Small intestine (tissue), 16 donors: ENCODE measurements at places on chromosomes 11 and 22.

- no peaks in the 10 kb centered on the region for H3K36me3 ChIP-seq
- peaks cover 21% of the 10 kb centered on the region for H3K4me1 ChIP-seq
- peak overlapping the region; percentile 84 for H3K27ac ChIP-seq
Measured at GRCh38 chr11:120184371-120184945, 26.4 kb upstream of the OAF start.

DNA sequence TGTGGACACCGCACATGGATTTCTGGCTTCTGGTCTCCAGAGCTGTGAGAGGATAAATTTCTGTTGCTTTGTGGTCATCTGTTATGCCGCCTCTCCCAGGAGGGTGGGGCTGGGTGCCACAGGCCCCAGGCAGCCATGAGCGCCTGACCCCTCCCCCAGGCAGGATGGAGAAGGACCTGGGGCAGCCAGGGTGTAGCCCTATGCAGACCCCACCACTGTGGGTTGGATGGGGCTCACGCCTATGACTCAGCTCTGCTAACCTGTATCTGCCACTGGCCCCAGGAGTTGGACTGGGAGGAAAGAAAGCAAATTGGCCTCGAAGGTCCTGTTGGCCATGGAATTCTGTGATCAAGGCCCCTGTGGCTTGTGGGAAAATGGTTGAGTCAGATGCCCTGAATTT lies 1351.1 kb downstream of the BRD1 start:
- H3K27ac ChIP-seq, result no peak overlapping the region
- no peak overlapping the region for H3K4me3 ChIP-seq
- no peaks in the 10 kb centered on the region for H3K36me3 ChIP-seq
- H3K4me1 ChIP-seq, result no peaks in the 10 kb centered on the region

DNA sequence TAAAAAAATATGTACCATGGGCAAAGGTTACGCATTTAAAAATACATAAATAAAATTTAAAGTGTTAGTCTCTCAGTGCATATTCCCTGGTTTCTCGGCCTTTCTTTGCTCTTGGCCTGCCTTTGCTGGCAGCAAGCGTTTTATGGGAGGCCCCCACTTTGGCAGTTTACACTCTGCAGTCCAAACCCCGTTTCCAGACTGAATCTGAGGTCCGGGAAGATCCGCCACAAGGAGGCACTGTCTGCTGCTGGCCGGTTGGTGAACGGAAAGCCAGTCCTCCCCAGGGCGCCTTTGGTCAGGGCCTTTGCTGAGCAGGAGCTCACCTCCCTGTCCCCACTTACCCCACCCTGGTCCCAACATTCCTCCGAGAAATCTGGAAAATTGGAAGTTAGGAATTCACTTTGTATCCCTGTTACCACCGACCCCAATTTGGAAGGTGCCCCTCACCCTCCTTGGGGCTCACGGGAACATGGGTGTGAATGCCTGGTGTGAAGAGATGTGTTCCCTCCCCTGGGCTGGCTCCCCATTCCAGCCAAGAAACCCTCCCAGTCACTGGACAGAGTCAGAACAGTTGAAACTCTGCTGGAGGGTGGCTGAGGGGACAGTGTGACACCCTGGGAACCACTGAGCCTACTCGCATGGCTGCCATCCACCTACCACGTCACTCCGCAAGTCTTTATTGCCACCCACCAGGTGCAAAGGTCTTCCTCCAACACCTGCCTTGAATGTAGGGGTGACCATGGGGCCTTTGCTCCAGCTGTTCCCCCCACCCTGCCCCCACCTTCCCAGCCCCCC lies 9.4 kb upstream of the SF1 start:
- H3K27me3 ChIP-seq, result no peaks in the 10 kb centered on the region
- H3K27ac ChIP-seq, result peak overlapping the region; percentile 55
- H3K36me3 ChIP-seq, result no peaks in the 10 kb centered on the region
- H3K4me1 ChIP-seq, result peaks cover 17% of the 10 kb centered on the region

- no peak overlapping the region for H3K27ac ChIP-seq
- no peaks in the 10 kb centered on the region for H3K4me1 ChIP-seq
- H3K27me3 ChIP-seq, result no peaks in the 10 kb centered on the region
- no peaks in the 10 kb centered on the region for H3K36me3 ChIP-seq
- DNase-seq, result no peak
Measured at GRCh38 chr11:85088286-85088685, 538.9 kb downstream of the DLG2 start.

DNA sequence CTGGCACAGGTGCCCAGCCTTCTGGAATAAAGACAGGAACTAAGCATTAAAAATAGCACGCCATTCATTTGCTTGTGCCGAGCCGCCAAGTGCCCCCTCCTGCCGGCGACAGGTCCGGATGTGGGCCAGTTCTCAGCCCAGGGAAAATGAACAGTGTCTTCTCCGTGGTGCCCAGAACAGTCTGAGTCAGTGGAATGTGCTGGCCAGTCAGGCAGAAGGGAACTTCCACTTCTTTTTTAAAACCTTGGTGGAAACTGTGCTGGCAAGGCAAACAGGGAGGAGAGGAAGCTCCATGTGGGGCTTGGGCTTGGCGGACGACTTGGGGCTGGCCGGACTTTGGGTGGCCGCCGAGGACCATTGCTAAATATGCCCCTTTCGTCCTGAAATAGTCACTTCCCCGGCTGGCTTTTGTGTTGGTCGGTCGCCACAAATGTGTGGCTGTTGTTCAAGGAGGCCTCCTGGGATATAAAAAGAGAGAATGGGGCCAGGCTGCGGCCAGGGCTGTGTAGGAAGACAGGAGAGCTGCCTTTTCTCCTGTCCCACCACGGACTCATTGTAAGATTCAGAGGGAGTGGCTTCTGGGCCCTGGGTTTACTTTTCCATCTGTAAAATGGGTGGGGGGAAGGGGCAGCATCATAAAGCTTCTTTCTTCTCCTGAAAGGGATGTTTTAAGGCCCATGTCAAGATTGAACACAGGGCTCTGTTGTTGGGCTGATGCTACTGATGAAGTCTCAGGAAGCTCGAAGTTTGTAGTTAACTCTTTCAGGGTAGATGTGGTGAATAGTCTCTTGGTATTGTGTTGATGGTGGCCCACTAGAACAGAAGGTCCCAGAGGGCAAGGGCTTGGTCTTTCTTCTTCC lies 101.0 kb downstream of the PTPRJ start:
- H3K27me3 ChIP-seq, result no peaks in the 10 kb centered on the region
- no peak overlapping the region for H3K4me3 ChIP-seq
- peaks cover 14% of the 10 kb centered on the region for H3K36me3 ChIP-seq

GRCh38 chr11:57490456-57491248 lies 24.9 kb downstream of the SLC43A1 start:
- H3K27ac ChIP-seq, result no peak overlapping the region
- no peaks in the 10 kb centered on the region for H3K27me3 ChIP-seq
- H3K36me3 ChIP-seq, result peaks cover 3% of the 10 kb centered on the region

GRCh38 chr11:2787816-2788167 lies 88.0 kb upstream of the KCNQ1OT1 start:
- H3K27me3 ChIP-seq, result no peaks in the 10 kb centered on the region
- H3K4me1 ChIP-seq, result peaks cover 26% of the 10 kb centered on the region
- H3K36me3 ChIP-seq, result peaks cover 6% of the 10 kb centered on the region
- H3K27ac ChIP-seq, result peak overlapping the region; percentile 24
- no peak for DNase-seq
- no peak overlapping the region for H3K4me3 ChIP-seq

- DNase-seq, result peak; percentile 99
- H3K27ac ChIP-seq, result peak overlapping the region; percentile 95
- no peaks in the 10 kb centered on the region for H3K36me3 ChIP-seq
Measured at GRCh38 chr22:35376728-35377472, 4.0 kb upstream of the HMOX1 start.

DNA sequence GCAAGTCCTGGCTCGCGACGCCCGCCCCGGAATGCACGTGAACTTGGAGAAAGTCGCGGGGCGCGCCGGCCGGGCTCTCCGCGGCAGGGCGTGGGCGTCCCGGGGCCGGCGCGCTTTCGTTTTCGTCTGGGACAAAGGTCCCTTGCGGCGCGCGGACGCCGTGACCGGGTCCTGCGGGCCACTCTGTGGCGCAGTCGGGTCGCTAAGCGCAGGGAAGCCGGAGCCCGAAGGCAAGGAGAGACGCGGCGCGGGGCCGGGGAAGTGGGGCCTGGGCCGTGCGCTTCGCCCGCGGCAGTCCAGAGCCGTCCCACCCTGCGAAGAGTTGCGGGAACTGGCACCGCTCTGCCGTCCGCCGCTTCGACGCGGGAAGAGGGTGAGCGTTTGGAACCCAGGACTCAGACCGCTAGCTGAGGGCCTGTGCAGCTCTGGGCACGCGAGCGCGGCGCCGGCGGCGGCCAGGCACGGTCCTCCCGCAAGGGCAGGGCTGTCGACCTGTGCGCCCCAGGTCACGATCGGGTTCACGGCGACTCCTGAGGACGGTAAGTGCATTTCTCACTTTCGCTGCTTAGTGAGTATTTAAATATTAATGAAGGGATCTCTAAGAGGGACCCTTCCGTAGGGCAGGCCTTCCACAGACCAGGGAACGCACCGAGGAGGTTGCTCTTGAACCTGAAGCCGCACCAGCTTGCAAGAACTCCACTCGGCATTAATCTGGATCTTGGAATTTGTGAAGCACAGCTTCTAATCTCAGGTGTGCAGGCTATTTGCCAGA lies 78.0 kb upstream of the PPARA start:
- peaks cover 3% of the 10 kb centered on the region for H3K4me1 ChIP-seq
- peak overlapping the region; percentile 100 for H3K27ac ChIP-seq
- DNase-seq, result peak; percentile 87
- peaks cover 16% of the 10 kb centered on the region for H3K27me3 ChIP-seq

GRCh38 chr11:112769170-112769569 lies 192.1 kb upstream of the NCAM1 start:
- H3K4me3 ChIP-seq, result no peak overlapping the region
- no peak for DNase-seq
- no peak overlapping the region for H3K27ac ChIP-seq
- no peaks in the 10 kb centered on the region for H3K4me1 ChIP-seq

- peak; percentile 14 for DNase-seq
- H3K36me3 ChIP-seq, result no peaks in the 10 kb centered on the region
- H3K27ac ChIP-seq, result peak overlapping the region; percentile 78
- peak overlapping the region; percentile 83 for H3K4me3 ChIP-seq
- peaks cover 5% of the 10 kb centered on the region for H3K4me1 ChIP-seq
Measured at GRCh38 chr11:106022795-106023275, 795 bp upstream of the MSANTD4 start.

- DNase-seq, result no peak
- no peak overlapping the region for H3K4me3 ChIP-seq
- H3K27ac ChIP-seq, result no peak overlapping the region
Measured at GRCh38 chr11:61315260-61315659, 17.6 kb downstream of the DDB1 start.

DNA sequence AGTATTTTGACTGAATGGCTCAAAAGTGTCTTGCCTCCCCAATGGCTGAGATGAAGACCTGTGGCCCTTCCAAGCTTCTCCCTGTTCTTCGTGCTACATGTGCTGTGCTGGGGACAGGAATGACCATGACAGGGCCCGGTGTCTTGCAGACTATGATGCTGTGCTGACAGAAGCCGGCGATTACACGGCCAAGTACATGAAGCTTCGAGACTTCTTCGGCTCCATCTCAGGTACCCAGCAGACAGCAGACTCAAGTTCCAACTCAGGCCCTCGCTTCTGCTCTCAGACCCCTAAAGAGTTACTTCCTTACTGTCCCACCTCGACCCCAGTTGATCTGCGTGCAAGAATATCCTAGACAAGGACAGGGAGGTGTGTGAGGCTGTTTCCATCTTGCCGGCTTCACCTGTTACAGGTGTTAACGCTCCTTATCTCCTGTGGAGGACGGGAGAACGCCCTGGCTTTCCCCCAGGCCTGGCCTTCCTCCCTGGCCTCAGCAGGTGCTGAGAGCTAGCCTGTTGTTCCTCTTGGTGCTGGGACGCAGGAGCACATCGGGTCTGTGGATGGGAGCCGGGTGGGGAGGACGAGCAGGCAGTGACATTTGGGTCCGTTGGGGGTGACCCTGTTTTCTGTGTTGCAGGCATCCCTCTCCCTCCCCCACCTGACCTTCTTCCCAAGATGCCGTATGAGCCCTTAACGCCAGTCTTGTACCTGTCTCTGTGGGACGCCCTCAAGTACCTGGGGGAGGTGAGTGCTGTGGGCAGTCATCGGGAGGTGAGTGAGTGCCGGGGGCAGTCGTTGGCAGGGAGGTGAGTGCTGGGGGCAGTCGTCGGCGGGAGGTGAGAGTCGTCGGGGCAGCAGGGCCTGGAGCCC lies 38.1 kb downstream of the GLB1L2 start:
- no peak overlapping the region for H3K4me3 ChIP-seq
- no peaks in the 10 kb centered on the region for H3K4me1 ChIP-seq
- DNase-seq, result no peak

- H3K4me3 ChIP-seq, result no peak overlapping the region
- H3K4me1 ChIP-seq, result no peaks in the 10 kb centered on the region
- no peak overlapping the region for H3K27ac ChIP-seq
- no peak for DNase-seq
- no peaks in the 10 kb centered on the region for H3K27me3 ChIP-seq
Measured at GRCh38 chr11:109733245-109733644, 311.3 kb downstream of the C11orf87 start.

- no peaks in the 10 kb centered on the region for H3K27me3 ChIP-seq
- H3K27ac ChIP-seq, result no peak overlapping the region
- H3K36me3 ChIP-seq, result no peaks in the 10 kb centered on the region
- peaks cover 4% of the 10 kb centered on the region for H3K4me1 ChIP-seq
Measured at GRCh38 chr11:32940865-32941264, 48.3 kb downstream of the QSER1 start.

DNA sequence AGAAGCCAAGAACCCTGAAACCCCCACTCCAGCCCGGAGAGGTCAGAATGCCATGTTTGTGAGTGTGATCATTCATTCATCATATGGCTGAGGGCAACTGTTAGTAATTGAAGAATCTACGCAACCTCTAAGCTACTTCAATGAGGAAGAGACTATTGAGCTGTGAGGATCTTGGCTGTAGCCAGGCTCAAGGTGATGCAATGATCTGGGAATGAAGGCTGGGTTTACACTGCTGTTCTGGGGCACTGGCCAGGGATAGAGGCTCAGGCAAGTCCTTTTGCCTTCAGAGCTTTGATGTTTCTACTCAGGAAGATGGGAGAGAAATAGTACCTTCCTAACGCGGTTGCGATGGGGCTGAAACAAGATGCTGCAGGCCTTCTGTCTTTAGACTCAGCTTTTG lies 12.9 kb downstream of the CRYBB2 start:
- no peak overlapping the region for H3K27ac ChIP-seq
- no peaks in the 10 kb centered on the region for H3K36me3 ChIP-seq
- no peak for DNase-seq

DNA sequence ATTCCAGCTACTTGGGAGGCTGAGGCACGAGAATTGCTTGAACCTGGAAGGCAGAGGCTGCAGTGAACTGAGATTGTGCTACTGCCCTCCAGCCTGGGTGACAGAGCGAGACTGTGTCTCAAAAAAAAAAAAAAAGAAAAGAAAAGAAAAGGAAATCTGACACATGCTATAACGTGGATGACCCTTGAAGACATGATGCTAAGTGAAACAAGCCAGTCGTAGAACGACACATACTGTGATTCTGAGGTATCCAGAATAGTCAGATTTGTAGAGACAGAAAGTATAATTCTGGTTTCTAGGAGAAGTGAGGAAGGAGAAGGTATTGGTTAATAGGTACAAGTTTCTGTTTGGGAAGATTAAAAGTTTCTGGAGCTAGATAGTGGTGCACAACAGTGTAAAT lies 6.7 kb upstream of the APOA5 start:
- no peaks in the 10 kb centered on the region for H3K4me1 ChIP-seq
- H3K4me3 ChIP-seq, result no peak overlapping the region
- DNase-seq, result no peak
- H3K27me3 ChIP-seq, result no peaks in the 10 kb centered on the region
- no peak overlapping the region for H3K27ac ChIP-seq
